Cortex of kidney (tissue), 1 donor: ENCODE measurements at places on chromosomes 1 and 21.

GRCh38 chr1:235855811-235856429 is 10.8 kb downstream of the LYST start:
- DNase-seq = no peak

GRCh38 chr21:34889320-34889675 is 159.8 kb downstream of the RUNX1 start:
- DNase-seq = no peak

DNA sequence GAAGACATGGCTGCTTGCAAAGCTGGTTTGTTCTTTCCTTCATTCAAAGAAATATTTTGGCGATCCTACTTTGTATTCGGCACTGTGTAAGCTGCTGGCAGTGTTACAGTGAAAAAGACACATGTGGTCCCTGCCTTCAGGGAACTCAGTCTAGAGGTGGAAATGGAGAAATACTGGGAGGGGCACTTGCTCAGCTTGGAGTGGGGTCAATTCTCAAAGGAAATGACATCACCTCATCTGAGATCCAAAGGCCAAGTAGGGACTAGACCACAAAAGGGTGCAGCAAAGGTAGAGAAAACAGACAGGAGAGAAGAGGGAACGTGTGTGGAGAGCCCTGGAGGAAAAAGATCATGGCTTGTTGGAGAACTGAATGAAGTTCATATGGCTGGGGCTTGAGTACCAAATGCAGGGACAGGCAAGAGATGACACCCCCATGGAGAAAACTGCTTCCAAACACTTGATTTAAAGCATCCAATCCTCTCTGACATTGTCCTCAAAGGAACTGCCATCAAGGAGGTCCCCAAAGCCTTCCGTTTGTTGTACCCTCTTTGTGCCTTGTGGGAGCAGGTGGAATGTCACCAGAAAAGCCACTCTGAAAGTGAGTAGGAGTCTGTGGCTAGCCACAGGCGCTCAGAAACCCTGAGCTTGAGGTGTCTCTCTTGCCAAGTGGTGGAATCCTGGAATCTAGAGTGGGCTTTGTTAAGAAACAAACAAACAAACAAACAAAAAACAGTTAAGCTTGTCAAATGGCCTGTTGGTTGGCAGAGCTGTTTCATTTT is 48.3 kb upstream of the TDRD10 start:
- no peak for DNase-seq

- DNase-seq = no peak
These were observed 6.5 kb upstream of the CSTB start for GRCh38 chr21:43782431-43783097.

DNA sequence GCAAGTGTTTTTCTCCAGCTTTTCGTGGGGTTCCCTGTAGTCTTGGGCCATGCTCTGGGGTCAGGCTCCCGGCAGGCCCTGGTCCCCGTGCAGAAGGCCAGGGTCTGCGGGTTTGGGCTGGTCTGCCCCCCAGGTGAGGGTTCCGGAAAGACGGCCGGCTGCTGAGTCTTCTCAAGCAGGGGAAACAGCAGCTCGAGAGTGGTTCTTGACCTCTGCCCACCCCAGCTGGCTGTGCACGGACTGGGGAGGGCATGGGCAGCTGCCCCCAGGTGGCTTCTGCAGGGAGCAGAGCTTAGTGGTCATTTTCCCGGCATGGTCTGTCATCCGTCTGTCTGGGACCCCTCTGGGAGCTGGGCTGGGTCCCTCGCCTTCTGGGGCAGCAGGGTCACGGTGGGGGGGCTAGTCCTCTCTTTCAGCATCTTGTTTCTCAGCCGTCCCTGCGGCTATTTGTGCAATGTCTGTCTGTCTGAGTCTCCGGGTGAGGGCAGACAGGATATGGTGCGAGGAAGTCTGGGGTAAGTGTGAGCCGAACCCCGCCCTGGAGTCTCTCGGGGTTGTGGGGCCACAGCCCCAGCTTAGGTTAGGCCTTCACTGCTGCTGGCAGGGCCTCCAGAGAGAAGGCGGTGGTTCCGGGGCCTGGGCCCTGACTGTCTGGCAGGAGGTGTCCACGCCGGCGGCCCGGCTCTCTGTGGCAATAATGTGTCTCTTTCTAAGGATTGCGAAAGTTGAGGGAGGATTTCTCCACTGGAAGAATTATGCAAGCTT is 6.1 kb downstream of the SKI start:
- no peak for DNase-seq

GRCh38 chr1:51744506-51745303 is 127.8 kb downstream of the OSBPL9 start:
- DNase-seq = no peak

- DNase-seq = no peak
These were observed 53.7 kb upstream of the HMCN1 start for GRCh38 chr1:185680453-185680852.

DNA sequence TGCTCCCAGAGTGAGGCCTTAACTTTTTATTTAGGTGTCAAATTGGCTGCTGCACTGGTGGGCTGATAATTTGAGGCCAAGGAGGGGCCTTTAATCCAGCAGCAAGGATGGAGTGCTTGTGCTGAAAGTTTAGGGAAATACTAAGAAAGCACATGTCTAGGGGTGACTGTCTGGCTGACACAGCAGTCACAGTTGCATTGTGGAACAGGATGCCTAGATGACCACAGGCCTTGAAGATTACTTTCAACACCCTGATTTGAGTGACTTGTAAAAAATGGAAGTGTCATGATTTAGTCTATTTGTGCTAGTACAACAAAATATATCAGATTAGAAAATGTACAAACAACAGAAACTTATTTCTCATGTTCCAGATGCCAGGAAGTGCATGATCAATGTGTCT is 57.7 kb downstream of the ZNF697 start:
- no peak for DNase-seq

GRCh38 chr1:84086189-84086588 is 57.9 kb upstream of the PRKACB start:
- DNase-seq = no peak

GRCh38 chr1:174367892-174368291 is 79.9 kb upstream of the GPR52 start:
- DNase-seq = no peak

- no peak for DNase-seq
These were observed 521 bp upstream of the NADK start for GRCh38 chr1:1778663-1779319.

- no peak for DNase-seq
These were observed 48.1 kb downstream of the PTPRU start for GRCh38 chr1:29284286-29284960.

DNA sequence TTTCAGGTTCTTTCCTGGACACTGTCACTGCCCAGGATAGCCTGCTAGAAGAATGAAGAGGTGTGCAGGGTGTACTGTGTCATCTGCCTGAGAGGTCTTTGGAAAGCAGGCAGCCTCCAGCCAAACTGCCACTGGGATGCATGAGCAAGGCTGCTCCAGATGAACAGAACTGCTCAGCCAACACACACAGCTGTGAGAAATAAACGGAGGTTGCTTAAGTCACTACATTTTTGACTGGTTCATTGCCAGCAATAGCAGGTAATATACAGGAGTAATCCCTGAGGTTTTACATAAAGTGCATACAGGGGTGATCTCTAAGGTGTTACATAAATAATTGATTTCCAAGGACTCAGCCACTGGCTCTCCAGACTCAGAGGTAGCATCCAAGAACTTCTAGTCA is 516.9 kb downstream of the BRINP3 start:
- no peak for DNase-seq

DNA sequence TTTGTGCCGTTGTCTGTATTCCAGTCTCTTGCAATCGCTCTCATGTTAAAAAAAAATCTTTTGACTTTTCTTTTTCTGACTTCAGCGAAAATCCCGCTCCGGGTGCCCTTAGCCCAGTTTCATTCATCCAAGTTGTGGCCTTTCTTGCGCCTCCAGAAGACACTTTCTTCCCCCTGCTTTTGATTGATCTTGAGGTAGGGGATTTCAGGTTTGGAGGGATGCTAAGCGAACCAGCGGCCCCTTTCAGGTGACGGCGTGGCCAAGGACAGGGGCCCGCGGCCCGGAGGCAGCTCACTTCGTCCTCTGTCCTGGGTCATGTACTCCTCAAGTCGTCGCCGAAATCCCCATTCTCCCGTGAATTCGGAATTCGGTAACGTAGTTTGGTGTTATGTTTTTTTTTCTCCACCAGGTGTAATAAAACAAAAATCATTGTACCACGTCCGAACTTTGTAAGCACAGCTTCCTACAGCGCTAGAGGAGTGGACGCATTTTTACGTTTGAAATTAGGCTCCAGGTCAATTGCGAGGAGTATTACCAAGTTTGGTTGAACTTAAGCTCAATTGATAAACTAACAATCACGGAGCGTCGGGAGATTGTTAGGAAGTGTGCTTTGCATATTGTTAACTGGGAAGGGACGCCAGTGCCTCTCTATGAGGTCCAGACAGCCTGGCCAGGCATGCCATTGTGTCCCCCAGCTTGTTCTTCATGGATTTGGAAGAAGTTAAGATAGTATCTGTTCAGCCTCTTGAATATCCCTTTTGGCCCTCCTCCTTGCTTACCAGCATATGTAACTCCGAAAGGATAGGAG is 1.1 kb downstream of the MRPS6 start:
- no peak for DNase-seq

DNA sequence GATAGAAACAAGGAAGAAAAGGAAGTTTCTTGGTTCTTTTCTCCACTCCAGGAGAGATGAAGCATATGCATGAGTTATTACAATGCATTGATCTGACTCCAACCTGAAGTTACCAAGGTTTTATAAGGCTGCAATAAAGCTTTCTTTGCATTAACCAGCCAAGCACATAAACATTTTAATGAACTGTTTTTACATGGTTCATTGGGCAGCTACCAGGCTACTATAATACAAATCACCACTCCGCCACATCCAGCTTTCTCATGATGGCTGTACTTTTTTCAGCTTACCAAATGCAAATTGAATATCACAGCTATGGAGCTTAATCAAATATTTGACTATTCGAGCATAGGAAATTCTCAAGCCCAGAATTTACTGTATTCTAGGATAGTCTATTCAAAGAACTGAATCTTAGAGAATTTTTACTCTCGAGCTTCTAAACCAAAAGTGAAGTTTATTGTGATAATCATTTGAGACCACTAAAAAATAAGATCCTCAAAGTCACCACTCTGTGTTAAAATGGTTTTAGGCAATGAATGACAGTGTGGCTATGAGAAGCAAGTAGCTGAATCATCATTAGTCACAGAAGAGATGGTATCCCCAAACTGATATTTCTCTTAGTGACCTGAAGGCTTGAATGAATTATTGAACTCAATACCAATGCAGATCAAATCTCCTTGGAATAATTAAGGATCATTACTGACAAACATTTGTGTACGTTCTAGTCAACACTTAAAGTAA is 58.6 kb upstream of the ZNF281 start:
- DNase-seq = no peak

DNA sequence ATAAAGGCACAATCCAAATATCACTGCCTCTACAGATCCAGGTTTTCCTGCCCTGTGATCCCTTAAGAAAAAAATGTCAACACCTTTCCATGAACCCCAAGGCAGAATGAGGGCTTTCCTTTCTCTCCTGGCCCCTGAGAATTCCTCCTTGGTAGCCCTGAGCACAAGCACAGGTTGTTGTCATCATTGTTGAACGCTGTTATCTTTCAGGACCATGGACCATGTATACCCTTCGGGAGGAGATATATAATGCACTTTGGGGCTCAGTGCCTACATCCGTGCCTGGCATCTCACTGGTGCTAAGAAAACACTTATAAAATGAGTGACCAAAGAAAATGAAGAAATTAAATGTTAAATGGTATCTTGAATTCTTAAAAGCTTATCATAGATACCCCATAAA is 296.2 kb downstream of the SETD4 start:
- no peak for DNase-seq

DNA sequence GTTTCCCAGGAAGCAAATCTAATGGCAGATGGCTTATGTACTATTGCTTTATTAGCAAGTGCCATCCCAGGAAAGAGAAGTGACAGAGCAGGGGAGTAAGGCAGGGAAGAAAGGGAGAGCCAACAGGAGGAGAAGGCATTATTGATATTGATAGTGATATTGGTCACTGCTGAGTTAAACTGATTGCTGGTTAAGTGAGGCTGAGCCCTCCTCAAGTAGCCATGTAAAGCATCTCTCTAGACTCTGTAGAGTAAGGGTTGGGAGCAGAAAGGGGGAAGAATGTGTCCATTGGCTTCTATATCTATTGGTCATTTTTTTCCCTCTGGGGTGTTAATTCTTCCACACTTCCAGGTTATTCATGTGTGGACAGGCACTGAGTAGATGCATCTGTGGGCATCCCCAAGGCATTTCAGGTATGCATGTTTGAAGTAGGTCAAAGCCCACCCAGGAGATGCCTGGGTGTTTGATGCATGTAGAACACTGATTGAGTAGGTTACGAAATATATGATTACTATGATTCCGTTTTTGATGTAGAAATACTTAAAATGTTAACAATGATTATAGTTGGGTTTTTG is 290.5 kb upstream of the DPYD start:
- no peak for DNase-seq

GRCh38 chr1:66546047-66546810 is 12.3 kb downstream of the SGIP1 start:
- no peak for DNase-seq

DNA sequence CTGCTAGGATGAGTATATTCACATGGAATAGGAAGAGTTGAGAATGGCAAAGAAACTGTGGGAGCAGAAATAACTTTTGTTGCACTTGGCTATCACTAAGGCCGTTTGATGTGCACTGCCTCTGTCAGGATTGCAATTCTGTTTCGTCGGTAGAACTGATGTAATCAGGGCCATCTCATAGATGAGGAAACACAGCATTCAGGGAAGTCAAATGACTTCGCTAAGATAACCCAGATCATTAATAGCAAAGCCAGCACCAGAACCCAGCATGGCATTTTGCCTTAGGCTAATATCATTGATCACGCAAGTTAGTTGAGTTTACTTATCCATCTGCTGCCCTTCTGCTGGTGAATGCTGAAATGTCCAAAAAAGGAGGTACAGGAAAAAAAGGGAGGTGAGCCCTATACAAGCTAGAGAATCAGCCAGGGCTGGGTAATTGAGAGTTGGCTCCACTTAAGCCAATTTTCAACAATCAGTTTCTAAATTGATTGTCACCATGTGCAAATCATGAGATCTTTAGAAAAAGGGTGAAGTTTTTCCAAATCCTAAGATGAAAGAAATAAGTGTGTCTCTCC is 7.6 kb downstream of the RASSF5 start:
- no peak for DNase-seq

DNA sequence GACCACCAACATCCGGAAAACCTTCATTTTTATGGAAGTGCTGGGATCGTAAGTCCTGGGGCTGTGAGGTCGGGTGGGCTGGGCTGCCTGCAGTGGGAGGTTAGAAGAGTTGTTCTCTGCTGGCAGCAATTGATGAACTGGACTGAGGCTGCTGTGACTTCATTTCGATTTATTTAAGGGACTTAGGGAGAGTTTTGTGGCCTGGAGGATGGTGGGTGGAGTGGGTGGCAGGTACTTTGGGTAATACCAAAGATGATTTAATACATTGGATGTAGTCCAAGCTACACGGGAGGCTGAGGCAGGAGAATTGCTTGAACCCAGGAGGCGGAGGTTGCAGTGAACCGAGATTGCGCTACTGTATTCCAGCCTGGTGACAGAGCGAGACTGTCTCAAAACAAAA is 11.5 kb downstream of the CAMK1G start:
- no peak for DNase-seq
